ENCODE measurements at places on chromosomes 13 and 19. TPM values are rescaled to one million over a fixed set of nuclear protein-coding genes. Genes with fewer than 3 reads are reported as not detected.
A peak's percentile ranks its signal among the peaks of the same experiment; 100 is the strongest.

GRCh38 chr19:28426730-28427225, 786.2 kb downstream of the UQCRFS1 start:
- no peaks in the 10 kb centered on the region for H3K4me1 ChIP-seq
- DNase-seq = no peak
- no peak overlapping the region for H3K4me3 ChIP-seq
- no peaks in the 10 kb centered on the region for H3K36me3 ChIP-seq
- H3K27ac ChIP-seq = no peak overlapping the region

ZNF709 gene
- total RNA-seq = 0.18 TPM

DNA sequence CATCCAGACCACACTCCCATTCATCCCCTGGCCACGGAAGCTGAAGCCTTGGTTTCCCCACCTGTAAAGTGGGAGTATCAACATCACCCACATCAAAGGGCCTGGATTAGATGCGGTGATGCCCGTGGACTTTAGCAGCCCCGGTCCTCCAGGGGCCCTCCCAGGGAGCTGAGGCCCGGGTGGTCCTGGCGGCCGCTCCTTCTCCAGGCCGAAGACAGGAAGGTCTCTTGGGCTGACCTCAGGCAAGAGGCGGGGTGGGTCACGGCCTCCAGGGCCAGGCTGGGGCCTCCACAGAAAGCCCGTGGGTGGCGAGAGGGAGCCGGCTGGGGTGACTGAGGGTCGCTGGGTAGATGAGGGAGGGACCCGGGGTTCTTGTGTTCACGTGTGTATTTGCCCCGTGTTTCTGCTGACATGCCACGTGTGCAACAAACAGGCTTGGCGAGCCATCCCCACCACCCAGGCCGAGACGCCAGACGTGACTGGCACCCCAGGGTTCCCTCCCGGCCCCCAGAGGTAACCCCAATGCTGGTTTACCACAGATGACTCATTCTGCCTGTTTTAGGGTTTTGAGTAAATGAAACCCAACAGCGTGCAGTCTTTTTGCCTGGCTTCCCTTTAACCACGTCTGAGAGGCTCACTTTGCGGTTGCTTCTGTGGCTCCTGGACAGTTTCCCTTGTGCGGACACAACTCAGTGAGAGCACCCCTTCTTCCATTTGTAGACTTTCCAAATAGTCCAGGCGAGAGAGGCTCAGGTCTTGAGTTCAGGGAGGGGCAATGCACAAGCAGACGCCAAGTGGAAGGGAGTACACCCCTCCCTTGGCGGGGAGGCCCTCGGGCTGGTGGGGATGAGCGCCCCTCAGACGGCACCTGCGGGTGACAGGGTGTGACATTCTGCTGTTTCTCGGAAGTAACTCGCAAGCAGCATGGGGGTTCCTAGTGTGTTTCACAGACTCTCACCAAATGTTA, 42.9 kb downstream of the C13orf46 start:
- H3K27ac ChIP-seq = no peak overlapping the region
- peaks cover 11% of the 10 kb centered on the region for H3K4me1 ChIP-seq
- no peak overlapping the region for H3K4me3 ChIP-seq

NCAN gene
- total RNA-seq = 0.23 TPM

GRCh38 chr19:46859637-46860124, 1.1 kb upstream of the ARHGAP35 start:
- peaks cover 7% of the 10 kb centered on the region for H3K36me3 ChIP-seq
- H3K27me3 ChIP-seq = no peaks in the 10 kb centered on the region
- H3K27ac ChIP-seq = peak overlapping the region; percentile 85
- H3K4me3 ChIP-seq = peak overlapping the region; percentile 80

APOC4 gene
- not detected for total RNA-seq

NFIX gene
- total RNA-seq = 2.7 TPM

DNA sequence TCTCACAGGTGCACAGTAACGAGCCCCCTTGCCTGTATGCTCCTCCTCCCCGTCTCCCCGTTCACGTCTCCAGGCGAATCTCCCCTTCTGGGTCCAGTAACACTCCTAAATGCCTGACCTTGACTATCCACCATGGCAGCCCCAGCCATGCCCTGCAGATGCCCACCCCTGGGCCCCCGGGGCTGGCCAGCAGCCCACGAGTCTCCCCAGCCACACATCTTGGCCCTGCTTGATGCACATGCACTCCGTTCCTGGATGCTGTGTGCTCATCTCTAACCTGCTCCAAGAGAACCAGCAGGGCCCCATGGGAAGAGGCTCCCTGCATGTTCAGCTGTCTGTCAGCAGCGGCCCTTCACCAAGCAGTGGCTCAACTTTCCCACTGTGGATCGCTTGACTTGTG, 32.0 kb downstream of the HPN start:
- H3K4me3 ChIP-seq = no peak overlapping the region
- H3K27me3 ChIP-seq = no peaks in the 10 kb centered on the region
- no peak for DNase-seq
- H3K4me1 ChIP-seq = no peaks in the 10 kb centered on the region
- no peaks in the 10 kb centered on the region for H3K36me3 ChIP-seq

NUFIP1 gene
- 9.5 TPM for total RNA-seq

DNA sequence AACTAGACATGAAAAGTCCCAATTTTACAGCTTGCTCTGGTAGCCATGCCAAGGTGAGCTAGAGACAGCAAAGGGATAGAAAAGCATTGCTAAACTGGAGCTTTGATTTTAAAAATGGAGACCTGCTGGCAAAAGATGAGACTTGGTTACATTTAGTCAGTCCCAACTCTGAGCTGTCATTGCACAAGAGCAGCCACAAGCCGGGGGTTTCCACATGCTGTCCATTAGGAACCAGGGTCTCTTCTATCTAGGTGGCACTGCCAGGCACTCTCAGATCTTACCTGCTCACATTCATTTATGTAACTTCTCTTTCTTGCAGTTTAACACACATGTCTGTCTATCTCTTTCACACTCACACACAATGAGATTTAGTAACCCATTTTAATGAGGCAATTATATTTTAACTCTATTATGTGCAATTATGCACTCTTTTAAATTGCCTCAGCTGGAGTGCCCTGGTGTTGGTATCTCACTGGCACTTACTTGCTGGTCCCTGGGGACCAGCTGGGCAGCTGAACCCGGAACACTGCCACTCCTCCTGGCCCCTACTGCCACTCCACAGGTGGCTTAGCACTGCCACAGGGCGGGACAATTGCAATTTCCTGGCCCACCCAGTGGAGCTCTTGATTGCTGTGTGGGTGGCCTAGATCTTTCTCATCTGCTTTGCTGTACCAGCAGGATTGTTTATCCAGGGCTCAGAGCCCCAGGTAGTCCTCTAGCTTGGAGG, 112.5 kb downstream of the COG6 start:
- H3K27me3 ChIP-seq = no peaks in the 10 kb centered on the region
- H3K36me3 ChIP-seq = no peaks in the 10 kb centered on the region
- DNase-seq = no peak

- peaks cover 5% of the 10 kb centered on the region for H3K27me3 ChIP-seq
- H3K27ac ChIP-seq = no peak overlapping the region
- H3K36me3 ChIP-seq = no peaks in the 10 kb centered on the region
- H3K4me3 ChIP-seq = no peak overlapping the region
- H3K4me1 ChIP-seq = no peaks in the 10 kb centered on the region
Measured at GRCh38 chr19:34504273-34504808, 22.8 kb downstream of the WTIP start.

GRCh38 chr19:11377756-11378155, 3.3 kb downstream of the SWSAP1 start:
- H3K27ac ChIP-seq = no peak overlapping the region
- no peak for DNase-seq
- peaks cover 27% of the 10 kb centered on the region for H3K36me3 ChIP-seq
- H3K27me3 ChIP-seq = peaks cover 2% of the 10 kb centered on the region

SOX1 gene
- not detected for total RNA-seq

DNA sequence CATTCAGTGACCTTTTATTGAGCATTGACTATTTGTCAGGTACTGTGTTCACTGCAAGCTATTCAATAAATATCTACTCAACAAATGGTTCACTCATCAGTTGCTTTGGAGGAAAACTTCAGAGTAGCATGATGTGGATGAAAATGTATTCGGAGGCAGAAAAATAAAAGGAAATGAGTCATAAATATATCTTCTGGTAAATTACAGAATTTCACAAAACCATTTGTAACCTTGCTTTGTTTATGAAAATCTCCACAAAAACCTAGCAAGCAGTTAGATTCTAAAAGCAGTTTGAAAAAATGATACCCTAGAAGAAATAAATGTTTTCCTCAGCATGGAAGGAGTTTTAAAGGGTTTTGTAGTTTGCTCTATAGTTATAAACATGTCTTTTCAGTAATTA, 399.6 kb downstream of the LMO7 start:
- no peak for DNase-seq
- H3K27me3 ChIP-seq = no peaks in the 10 kb centered on the region
- no peaks in the 10 kb centered on the region for H3K36me3 ChIP-seq
- H3K27ac ChIP-seq = no peak overlapping the region
- no peak overlapping the region for H3K4me3 ChIP-seq

GRCh38 chr19:16023146-16023915, 53.0 kb upstream of the TPM4 start:
- H3K27ac ChIP-seq = no peak overlapping the region
- DNase-seq = no peak
- no peaks in the 10 kb centered on the region for H3K36me3 ChIP-seq
- H3K4me1 ChIP-seq = peaks cover 2% of the 10 kb centered on the region

JAK3 gene
- total RNA-seq = 212 TPM

DNA sequence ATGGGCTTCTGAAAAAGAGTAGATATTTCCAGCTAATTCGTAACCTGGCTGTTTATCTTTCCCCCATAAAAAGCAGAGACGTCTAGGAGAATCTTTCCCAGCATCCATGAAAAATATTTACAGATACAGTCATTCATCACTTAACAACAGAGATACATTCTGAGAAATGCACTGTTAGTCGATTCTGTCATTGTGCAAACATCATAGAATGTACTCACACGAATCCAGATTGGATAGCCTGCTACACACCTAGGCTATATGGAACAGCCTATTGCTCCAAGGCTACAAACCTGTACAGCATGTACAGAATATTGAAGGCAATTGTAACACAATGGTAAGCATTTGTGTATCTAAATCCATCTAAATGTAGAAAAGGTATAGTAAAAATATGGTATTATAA, 530.2 kb upstream of the NBEA start:
- H3K36me3 ChIP-seq = no peaks in the 10 kb centered on the region
- no peak for DNase-seq
- no peaks in the 10 kb centered on the region for H3K4me1 ChIP-seq
- no peaks in the 10 kb centered on the region for H3K27me3 ChIP-seq
- no peak overlapping the region for H3K27ac ChIP-seq
- H3K4me3 ChIP-seq = no peak overlapping the region

- DNase-seq = no peak
- no peak overlapping the region for H3K4me3 ChIP-seq
- H3K36me3 ChIP-seq = no peaks in the 10 kb centered on the region
- peaks cover 22% of the 10 kb centered on the region for H3K27me3 ChIP-seq
- H3K4me1 ChIP-seq = peaks cover 2% of the 10 kb centered on the region
Measured at GRCh38 chr13:45554604-45555109, 60.9 kb downstream of the ERICH6B start.

DNA sequence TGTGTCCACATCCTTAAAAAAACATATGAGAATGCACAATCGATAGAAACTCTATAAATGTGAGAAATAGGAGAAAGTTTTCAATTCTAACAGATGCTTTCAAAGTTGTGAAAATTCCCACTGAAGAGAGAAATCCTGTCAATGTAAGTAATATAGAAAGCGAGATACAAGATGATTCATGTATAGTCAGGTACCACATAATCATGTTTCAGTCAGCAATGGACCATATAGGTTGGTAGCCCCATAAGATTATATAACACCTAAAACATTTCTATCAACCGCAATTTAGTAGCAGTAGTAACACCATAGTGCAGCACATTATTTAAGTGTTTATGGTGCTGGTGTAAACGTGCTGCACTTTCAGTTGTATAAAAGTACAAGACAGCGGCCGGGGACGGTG, 18.5 kb downstream of the ZNF791 start:
- peaks cover 79% of the 10 kb centered on the region for H3K36me3 ChIP-seq
- no peak overlapping the region for H3K27ac ChIP-seq
- no peaks in the 10 kb centered on the region for H3K4me1 ChIP-seq
- no peaks in the 10 kb centered on the region for H3K27me3 ChIP-seq
- no peak overlapping the region for H3K4me3 ChIP-seq

- no peaks in the 10 kb centered on the region for H3K36me3 ChIP-seq
- H3K4me3 ChIP-seq = no peak overlapping the region
- H3K27ac ChIP-seq = no peak overlapping the region
- H3K27me3 ChIP-seq = no peaks in the 10 kb centered on the region
Measured at GRCh38 chr19:38033658-38034491, 126.9 kb downstream of the SIPA1L3 start.

SMIM44 gene
- not detected for total RNA-seq

- no peak for DNase-seq
- H3K27ac ChIP-seq = peak overlapping the region; percentile 66
- peaks cover 21% of the 10 kb centered on the region for H3K27me3 ChIP-seq
- no peaks in the 10 kb centered on the region for H3K36me3 ChIP-seq
- peak overlapping the region; percentile 75 for H3K4me3 ChIP-seq
- peaks cover 15% of the 10 kb centered on the region for H3K4me1 ChIP-seq
Measured at GRCh38 chr13:29901710-29902631, 51.6 kb upstream of the UBL3 start.

DNA sequence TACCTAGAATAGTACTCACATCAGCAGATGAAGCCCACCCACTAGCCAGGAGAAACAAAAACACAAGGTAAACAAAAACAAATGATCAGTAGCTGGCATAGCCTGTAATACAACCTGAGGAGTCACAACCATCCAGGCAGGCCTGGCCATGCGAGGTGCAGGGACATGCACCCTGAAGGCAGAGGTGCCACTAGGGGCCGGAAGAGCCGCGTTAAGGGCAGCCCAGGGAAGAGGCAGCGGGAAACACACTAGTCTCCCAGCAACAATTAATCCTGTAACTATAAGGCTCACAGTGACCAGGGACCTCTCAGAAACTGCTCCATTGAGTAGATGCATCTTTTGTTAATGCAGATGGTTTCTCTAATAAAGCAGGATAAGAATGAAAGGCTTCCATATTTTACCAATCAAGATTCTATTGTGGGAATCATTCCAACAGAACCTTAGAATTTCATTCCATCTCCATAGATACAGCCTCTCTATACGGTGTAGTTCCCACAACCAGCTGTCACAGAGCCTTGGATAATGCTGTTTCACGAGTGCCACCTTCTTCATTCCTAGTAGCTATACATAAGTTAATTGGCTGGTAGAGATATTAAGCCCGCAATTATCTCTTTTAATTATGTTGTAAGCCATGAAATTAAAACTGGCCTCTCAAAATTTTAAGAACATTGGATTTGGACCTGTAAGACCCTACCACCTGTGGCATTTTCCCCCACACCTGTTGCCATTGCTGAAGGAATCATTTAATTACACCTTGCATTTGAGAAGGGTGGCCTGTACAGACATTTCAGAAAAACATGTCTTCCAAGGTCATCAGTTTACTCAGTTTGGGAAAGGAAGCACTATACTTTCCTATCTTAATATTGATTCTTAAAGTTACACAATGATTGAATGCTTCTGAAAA, 28.7 kb downstream of the ANKRD10 start:
- H3K27me3 ChIP-seq = no peaks in the 10 kb centered on the region
- peaks cover 12% of the 10 kb centered on the region for H3K4me1 ChIP-seq
- no peak overlapping the region for H3K27ac ChIP-seq
- peaks cover 6% of the 10 kb centered on the region for H3K36me3 ChIP-seq
- H3K4me3 ChIP-seq = no peak overlapping the region

ATP8A2 gene
- 0.11 TPM for total RNA-seq

GRCh38 chr13:93765062-93765461, 538.5 kb downstream of the GPC6 start:
- H3K4me3 ChIP-seq = no peak overlapping the region
- no peak overlapping the region for H3K27ac ChIP-seq
- H3K27me3 ChIP-seq = no peaks in the 10 kb centered on the region
- H3K4me1 ChIP-seq = no peaks in the 10 kb centered on the region

MYO1F gene
- 47.4 TPM for total RNA-seq

GRCh38 chr13:41487222-41487621, 29.9 kb downstream of the RGCC start:
- no peaks in the 10 kb centered on the region for H3K27me3 ChIP-seq
- H3K27ac ChIP-seq = no peak overlapping the region
- no peak for DNase-seq
- no peak overlapping the region for H3K4me3 ChIP-seq
- H3K36me3 ChIP-seq = no peaks in the 10 kb centered on the region

DLL3 gene
- total RNA-seq = 1.6 TPM

Data from activated T-helper 2 cell treated with anti-CD3 and anti-CD28 coated beads, Interferon-gamma antibody, Interleukin-2, Interleukin-4, amounts not matched to agents 10 μg/mL and 5 μg/mL and 100 μg/mL, durations not matched to agents 14 hours and 24 hours and 36 hours (primary cell).